NCI-H748 treated with DMSO at 0.1 percent for 48 hours (cell line): ENCODE measurements at places on chromosomes 3 and 15.

DNA sequence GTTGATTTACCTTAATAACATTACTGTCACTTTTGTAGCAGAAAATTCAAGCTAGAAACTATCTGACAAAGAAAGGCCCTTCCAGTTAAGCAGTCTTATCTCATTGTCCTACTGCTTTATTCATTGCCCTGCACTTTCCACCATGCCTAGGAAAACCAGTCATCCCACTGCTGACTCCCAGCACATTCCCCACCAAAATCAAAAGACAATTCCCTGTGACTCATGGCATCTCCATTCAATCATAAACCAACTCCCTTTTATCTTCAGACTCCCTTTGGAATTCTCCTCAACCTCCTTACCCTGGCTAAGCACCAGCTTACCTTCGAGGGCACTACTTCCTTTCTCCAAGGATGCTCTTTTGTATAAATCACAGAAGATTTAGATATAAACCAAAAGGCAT is 184.3 kb downstream of the PLCH1 start:
- DNase-seq = no peak

DNA sequence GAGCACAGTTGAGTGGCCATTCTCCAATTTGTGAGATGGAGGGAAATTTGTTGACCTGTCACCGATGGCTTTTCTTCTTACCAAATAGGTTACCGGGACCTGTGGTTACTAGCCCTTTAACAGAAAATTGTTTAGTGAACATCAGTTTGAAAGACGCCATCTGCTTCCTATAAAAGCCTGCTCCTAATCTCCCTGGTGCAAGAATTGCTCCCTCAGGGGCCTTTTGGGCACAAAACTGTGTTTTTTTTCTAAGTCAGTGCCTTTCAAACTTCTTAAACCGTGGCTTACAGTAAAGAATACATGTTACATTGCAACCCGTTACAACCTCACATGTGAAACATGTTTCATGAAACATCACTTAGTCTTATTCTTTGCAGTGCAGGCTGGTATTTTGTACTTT is 15.0 kb downstream of the CACNA2D3 start:
- no peak for DNase-seq

DNA sequence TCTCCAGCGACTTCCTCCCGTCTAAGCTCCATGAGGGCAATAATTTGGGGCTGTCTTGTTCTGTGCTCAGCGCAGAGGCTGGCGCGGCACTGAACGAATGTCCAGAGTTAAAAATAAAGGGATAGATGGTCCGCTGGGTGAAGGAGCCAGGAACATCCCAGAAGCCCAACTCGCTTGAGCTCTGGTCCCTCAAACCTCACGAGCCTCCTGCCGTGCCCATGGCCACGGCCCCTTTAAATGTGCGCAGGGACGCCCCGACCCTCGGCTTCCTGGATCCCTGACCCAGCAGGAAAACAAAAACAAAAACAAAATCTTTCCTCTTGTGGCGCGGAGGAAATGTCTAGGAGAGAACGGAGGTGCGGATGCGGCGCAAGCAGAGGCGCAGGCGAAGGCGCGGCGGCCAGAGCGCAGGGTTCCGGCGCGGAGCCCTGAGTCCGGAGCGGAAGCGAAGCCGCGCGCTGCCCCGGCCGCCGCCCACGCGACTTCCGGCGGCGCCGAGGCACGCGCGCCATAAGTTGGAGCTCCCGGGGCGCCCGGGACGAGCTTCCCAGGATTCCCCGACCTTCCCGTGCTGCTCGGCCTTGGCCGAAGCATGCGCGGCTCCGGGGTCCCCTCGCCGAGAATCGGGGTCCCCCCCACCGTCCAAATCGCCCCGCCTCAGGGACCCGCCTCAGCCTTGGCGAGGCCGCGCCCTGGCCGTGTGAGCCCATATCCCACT is 52.9 kb upstream of the WNT7A start:
- no peak for DNase-seq

DNA sequence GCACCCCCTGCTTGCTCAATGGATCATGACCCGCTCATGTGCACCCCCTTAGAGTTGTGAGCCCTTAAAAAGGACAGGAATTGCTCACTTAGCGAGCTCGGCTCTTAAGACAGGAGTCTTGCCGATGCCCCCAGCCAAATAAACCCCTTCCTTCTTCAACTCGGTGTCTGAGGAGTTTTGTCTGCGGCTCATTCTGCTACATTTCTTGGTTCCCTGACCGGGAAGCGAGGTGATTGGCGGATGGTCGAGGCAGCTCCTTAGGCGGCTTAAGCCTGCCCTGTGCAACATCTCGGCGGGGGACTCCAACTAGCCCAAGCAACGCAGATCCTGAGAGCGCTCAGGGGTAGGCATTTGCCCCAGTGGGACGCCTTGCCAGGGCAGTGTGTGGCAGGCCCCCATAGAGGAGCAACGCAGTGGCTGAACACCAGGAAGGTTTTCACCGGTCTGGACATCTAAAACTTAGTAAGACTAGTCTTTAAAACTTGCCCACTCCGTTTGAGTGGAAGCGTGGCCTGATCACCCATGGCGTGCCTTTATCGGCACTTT is 9.5 kb downstream of the SLCO2A1 start:
- DNase-seq = no peak

DNA sequence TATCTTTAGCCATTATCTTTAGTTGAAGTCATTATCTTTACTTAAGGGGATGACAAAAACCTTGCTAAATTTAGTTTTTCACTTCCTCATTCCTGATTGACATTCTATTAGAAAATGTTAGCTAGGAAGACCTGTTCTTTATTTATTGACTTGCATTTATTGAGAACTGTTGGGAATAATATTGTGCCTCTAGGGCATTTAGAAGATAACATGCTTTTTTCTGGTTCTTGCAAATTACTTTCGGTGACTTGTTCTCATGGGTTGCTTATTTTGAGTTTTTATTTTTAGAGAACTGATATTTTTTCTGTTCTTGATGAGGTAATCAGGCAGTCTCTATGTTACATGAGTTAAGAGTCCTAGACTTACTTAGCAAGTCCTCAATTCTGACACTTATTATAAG is 48.3 kb upstream of the CTDSPL start:
- DNase-seq = no peak
